NCI-H69 (cell line): ENCODE measurements at places on chromosomes 12 and 14.

GRCh38 chr12:66679461-66680084 is 697 bp upstream of the GRIP1 start:
- peak; percentile 79 for DNase-seq

- no peak for DNase-seq
These were observed 705.8 kb downstream of the C12orf50 start for GRCh38 chr12:87323369-87323768.

DNA sequence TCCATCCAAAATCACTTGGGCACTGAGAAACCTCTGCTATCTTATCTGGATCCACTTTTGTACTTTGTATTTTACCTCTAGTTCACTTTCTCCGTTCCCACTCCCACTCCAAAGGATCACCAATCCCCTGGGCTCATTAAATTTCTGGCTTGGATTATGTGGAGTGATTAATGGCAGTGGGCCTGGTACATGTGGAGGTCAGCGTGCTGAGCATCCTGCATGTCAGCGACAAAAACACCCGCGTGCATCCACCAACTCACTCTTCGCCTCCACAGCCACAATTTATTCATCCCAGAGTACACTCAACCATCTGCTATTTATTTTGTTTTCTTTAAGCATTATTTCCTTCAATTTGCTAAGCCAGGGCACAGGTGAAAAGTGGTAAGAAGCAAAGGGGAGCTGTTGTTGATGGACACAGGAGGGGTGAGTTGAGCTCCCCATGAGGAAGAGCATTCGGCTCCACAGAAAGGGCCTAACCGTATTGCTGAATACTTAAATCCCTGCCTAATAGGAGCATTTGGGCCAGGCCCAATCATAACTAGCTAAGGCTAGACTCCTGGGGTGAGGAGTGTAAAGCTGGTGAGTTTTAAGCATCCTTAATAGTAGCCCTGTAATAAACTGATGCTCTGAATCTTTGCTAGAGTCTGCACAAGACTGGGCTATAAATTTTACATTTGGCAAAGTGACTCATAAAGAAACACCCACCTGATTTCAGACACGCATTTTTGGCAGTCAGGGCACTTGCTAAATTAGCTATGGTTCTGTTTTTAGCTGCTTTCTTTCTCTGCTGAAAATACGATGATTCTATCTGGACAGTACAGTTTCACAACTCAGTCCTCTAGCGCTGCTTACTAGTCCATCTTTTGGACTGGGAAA is 137.8 kb downstream of the SLC25A21 start:
- DNase-seq, result peak; percentile 75

GRCh38 chr12:12883369-12884001 is 7.9 kb upstream of the GPRC5A start:
- no peak for DNase-seq

DNA sequence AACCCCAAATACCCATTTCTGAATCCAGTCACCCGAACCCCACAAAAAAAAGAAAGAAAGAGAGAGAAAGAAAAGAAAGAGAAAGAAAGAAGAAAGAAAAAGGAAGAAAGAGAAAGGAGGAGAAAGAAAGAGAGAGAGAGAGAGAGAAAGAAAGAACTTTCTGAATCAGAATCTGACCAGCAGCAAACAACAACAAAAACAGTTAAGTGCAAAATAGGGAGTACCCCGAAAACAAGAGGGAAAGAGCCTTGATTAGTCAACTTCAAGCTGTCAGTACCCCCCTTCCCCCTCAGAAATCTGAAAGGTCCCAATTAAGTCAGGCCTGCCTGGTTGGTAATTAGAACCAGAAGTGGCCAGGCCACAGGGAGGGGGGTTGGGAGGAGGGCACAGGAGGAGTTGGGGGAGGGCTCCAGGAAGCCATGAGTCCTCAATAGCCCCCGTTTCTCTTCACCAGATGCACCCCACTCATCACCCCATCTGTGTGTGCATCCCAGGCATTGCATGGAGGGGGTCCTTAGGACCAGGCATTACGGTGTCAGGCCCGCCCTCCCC is 9.8 kb downstream of the RARG start:
- peak; percentile 37 for DNase-seq

DNA sequence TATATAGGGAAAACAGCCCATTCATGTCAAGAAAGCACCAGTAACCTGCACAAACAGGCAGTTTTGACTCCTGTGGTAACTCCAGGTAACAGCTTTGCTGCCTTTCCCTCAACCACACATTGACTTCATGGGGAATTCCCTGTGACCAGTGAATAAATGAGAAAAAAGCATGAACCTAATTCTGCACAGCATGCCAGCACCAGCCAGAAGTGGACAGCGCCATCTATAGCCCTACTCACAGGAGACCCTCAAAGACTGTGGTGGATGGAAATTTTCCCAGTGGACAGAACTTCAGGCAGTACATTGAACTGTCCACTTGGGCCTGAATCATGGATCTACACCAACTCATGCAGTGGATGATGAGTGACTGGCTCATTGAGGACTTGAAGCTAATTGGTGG is 152.1 kb downstream of the SLC8A3 start:
- peak; percentile 70 for DNase-seq

DNA sequence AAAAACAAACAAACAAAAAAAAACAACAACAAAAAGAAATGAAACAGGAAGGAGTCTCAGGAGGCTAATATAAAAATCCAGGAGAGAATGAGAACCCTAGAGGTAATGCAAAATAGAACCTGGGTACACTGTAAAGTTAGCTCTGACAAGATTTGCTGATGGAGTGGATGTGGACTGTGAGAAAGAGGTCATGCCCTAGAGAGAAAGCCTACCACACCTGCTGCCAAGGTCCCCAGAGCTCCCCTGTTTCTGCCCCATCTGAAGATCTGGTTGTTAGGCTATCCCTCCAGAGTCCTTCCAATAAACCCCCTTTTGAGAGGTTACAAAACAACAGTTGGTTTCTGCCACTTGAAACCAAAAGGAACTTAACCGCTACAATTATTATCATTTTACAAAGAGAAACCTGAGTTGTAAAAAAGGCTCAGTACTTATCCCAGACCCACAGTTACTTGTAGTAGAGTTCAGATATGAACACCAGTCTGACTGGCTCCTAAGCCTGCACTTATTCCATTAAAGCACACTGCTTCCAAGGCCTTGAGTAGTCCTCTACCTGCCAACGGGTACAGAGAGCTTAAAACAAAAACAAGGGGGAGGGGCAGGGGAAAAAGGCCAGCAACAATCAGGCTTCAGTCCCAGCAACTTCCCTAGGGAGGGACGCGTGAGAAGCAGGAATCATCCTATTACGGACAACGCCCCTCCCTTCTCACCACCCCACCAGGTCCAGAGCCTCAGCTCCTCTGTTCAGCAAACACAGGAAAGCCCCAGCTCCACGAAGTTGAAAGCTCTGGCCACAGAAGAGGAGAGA is 27.7 kb downstream of the PPP1R13B start:
- DNase-seq, result peak; percentile 85

GRCh38 chr12:78316631-78317468 is 486.2 kb downstream of the NAV3 start:
- DNase-seq, result peak; percentile 1

DNA sequence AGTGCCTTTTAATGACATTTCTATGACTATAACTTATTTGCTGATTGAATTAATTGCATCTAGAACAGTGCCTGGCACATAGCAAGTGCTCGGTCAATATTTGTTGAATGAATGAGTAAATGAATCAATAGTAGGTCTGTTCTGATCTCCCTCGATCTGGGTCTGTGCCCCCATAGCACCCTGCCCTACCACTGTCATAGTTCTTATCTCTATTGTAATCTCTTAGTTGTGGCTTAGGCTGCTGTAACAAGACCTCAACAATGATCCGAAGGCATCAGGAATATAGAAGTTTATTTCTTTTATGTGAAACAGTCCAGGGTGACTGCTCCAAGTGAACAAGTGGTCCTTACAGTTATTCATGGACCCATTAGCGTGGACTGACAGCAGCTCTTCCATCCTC is 44.0 kb upstream of the RPH3A start:
- DNase-seq, result no peak

DNA sequence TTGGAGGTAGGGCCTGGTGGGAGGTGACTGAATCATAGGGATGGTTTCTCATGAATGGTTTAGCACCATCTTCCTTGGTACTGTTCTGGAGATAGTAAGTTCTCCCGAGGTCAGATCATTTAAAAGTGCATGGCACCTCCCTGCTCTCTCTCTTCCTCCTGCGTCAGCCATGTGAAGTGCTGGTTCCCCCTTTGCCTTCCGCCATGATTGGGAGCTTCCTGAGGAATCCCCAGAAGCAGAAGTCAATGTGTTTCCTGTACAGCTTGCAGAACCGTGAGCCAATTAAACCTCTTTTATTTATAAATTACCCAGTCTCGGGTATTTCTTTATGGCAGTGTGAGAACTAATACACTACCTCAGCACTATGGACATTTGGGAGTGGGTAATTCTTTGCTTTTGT is 4.8 kb upstream of the LGMN start:
- no peak for DNase-seq

DNA sequence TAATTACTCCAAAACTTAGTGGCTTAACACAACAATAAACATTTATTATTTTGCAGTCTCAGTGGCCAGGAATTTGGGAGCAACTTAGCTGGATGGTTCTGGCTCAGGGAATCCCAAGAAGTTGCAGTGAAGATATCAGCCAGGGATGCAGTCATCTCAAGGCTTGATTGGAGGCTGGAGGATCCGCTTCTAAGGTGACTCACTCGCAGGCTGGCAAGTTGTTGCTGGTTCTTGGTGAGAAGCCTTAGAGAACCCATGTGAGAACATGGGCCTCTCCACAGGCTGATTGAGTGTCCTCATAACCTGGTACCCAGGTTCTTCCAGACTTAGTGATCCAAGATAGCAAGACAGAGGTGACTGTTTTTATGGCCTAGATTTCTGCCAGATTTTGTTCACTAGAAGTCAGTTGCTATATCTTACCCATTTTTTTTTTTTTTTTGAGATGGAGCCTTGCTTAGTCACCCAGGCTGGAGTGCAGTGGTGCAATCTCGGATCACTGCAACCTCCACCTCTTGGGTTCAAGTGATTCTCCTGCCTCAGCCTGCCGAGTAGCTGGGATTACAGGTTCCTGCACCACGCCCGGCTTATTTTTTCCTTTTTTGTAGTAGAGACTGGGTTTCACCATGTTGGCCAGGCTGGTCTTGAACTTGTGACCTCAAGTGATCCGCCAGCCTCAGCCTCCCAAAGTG is 32.5 kb downstream of the BRMS1L start:
- no peak for DNase-seq

DNA sequence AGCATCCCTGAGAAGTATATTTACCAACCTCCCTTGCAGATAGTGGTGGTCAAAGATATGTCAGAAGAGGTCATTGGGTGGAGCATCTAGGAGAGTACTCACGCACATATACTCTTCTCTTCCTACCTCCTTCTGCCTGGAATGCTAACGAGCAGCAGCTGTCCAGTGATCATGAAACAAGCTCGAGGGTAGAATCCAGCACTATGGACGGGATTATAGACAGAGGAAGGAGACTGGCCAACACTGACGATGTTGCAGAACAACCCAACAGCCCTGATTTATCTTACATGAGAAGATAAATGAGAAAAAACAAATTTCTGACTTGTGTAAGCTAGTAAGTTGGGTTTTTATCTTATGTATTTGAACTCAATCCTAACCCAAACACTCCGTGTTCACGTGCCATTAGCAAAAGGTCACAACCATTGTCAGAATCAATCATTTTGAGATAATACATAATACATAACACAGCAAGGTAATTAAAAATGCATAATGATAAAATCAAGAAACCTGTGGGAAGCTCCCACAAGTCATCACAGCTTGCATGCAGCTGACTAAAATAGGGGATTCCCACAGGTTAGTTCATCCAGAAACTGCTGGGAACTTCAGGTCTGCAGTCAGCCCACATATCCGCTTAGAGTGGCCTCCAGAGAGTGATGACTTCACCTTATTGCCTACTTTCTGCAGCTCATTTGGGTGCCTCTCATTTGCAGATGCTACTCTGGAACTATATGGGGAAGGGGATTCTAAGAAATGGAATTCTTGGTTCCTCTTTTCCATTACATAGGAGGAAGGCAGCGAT is 36.3 kb upstream of the STK38L start:
- DNase-seq, result peak; percentile 21

DNA sequence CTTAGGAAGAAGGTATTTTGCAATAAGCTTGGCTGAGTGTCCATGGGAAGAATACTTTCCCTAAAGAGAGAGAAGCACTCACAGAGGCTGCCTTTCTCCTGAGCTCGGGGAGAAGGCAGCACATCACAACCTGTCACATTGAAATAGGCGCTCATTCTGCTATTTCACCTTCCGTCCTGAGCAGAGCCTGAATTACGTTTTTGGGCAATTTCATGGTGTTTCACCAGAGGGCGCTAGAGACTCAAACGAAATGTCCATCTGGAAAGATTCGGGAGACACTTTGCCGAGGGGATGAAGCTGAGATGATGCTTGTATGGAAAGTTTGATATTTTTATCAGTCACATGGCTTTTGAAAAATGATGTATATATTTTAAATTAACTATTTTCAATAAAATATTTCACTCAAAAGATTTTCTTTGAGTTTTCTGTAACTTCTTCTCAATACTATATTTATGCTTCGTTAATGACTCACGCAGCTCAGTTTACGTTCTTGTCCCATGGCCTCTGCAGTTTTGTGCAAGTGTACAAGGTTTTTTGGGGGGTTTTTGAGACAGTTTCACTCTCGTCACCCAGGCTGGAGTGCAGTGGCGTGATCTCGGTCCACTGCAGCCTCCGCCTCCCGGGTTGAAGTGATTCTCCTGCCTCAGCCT is 17.4 kb upstream of the B4GALNT3 start:
- DNase-seq, result peak; percentile 64

DNA sequence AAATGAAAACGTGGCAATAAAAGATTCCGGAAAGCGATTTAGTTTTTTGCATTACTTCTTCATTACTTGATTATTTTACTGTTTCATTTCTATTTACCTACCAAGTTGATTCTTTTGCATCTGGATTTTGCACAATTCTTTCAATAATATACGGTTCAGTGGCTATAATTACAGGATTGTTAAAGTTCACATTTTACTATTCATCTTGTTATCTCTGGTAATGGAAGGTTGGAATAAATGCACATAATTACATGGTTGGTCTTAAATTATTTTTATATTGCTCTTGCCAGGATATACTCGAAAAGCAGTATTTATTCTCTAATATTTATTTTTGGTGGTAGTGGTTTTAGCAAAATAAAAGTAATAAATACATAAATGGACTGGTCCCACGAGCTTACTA is 837.9 kb downstream of the DIO2 start:
- DNase-seq, result peak; percentile 80

DNA sequence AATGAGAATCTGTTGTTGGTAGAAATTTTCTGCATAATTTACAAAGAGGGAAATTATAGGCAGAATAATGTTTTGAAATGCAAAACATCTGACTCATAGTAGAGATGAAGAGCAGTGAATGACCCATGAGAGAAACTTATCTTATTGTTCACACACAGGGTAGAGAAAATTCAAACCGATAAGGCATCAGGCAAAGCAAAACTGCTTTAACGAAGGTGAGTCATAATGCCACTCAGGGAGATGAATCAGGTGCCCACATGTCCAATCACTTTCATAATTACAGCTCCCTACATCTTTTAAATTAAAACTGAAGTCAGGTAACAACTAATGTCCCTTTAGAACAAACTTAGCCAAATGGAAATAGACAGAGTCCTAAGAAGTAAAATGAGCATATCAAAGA is 265.6 kb upstream of the GARIN6 start:
- DNase-seq, result peak; percentile 40
